CD4-positive, alpha-beta T cell treated with Interleukin-12 subunit alpha and Interleukin-12 subunit beta, for 1 hour (primary cell): ENCODE measurements at places on chromosomes 4 and X.

DNA sequence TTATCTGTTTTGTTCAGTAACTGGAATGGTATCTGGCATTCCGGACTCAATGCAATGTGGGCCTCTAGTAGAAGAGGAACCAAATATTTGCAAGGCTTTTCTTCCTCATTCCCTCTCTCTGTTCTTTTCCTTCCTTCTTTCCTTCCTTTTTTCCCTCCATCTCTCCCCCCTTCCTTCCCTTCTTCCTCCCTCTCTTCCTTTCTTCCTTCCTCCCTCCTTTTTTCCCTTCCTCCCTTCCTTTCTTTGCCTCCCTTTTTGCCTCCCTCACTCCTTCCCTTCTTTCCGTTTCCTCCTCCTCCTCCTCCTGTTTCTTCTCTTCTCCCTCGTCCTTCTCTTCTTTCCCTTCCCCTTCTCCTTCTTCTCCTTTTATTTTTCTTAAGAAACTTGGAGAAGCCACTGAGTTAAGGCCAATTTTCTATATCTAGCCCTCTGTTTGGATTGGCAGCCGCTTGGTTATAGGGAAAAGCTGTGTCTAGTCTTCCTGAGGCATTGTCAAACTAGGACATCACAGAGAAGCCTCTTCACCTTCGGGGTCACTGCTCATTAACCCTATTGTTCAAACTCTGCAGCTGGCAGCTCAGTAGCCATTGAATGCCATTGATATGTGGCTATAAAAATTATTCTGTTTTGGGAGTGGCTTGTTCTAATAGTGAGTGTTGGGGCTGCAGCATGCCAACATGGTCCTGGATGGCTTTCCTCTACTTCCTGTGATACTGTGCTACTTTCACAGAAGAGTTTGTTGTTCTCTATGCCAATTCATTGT, 95.9 kb downstream of the CFAP299 start:
- DNase-seq: no peak

GRCh38 chr4:8383451-8384160, 56.9 kb downstream of the ACOX3 start:
- no peak for DNase-seq

DNA sequence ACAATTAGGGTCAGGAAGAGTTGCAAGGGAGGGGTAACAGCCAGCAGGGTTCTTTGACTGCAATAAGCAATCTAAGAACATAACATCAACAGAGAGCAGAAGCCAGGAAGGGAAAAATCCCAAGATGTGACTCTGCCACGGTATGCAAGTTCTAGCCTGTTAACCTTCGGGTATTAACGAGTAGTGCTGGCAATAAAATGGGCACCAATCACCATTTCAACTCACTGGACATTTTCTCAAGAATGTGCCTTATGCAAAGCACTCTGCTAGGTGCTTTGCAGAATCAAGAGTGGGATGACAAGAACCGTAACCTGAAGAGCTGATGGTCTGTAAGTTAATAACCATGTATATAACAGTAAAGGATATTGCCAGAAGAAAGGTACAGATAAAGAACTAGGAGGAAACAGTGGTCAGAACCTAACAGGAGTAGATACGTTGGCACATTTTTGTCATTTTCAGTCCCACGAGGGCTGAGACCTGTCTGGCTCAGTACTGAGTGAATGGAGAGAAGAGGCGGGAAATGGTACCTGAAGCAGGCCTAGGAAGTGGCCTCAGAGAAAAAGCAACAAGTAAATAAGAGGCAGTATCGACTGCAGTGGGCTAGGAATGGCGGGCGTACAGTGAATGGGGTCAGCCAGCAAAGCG, 2.7 kb downstream of the ELOVL6 start:
- no peak for DNase-seq

GRCh38 chr4:145320294-145320693, 139.9 kb upstream of the OTUD4 start:
- no peak for DNase-seq

- peak; percentile 77 for DNase-seq
Measured at GRCh38 chr4:10115797-10116568, 616 bp downstream of the WDR1 start.

- DNase-seq: no peak
Measured at GRCh38 chr4:147717878-147718277, 14.0 kb upstream of the ARHGAP10 start.

DNA sequence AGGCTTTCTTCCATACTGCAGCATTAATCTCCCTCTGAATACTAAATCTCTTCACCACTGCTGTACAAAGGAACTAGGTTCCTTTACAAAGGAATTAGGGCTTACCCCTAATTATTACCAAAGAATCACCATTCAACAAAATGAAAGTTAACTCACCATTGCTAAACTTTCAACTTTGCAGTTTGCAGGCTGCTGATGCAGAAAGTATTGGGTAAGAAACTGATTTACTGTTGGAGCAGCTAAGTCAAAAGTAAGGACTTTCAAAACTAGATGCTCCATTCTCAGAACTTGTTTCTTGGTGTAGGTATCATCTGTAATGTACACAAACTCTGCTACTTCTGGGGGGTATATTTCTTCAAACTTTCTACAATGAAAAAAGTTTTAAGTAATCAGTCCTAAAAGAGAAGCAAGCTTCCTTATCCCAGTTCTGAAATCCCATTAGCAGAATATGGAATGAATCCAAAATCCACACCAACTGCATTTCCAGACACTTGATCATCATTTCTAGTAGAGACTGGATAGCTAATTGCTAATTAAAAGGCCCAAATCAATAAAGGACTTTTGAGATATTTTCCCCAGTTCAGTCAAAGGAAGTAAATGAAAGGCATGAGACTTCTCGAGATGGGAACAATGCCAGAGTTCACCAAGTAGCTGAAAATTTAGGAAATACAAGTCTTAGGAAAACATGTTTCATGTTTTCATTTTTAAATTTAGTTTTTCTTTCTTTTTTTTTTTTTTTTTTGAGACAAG, 4.3 kb downstream of the CCNA2 start:
- no peak for DNase-seq

DNA sequence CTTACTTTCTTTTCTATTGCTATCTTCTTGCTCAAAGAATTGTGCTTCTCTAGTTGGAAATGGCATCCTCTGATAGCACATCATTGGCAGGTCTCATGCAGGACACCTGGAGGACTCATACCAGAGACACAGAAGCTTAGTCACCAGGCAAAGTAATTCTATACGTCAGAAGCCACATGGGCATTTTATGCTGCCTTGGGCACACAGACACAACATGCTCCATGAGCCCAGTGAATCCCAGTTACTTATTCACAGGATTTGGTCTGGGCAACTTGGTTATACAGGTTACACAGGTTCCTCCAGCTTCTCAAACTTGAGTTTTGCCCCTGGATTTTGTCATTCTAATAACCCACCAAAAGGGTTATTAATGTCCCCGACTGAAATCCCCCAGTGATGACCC, 7.1 kb downstream of the RASSF6 start:
- no peak for DNase-seq

DNA sequence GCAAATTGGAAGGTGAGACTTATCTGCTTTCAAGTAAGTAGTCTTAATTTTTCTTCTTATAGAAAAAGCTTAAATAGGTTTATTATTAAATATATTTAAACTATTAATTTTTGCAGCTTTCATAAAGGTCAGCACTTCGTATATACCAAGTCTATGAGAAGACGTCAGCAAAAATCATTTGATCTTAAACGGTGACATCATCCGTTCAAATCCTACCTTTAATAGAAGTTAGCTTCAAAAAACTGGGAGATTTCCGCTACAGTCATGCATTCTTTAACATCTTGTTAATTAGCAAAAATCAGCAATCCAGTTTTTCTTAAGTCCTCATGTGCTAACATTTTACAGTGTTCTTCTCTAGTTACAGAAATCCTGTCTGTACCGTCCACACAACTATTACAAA, 49.9 kb upstream of the PGRMC1 start:
- DNase-seq: no peak

- no peak for DNase-seq
Measured at GRCh38 chr4:36930562-36931111, 313.9 kb upstream of the NWD2 start.

DNA sequence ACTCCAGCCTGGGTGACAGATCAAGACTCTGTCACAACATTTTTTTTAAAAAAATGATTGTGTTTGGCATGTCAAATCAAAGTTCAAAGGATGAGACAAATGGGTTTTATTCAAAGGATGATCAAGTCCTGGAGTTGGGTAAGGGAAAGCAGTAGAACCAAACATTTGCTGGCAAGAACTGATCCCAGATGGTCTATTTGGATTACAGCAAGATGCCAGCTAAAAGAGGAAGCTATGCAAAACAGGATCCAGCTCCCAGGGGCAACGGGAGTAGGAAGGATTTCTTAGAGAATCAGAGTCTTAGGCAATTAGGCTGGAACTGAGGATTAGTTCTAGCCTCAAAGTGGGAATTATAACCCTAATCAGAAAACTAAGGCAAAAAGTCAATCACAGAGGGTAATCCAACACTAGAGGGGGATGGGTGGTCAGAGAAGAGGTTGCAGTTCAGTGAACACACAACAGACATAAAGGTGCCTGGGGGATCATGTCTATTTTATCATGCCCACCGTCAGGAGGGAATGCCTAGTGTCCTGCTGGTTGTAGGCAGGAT, 133.0 kb upstream of the PLS3 start:
- no peak for DNase-seq

DNA sequence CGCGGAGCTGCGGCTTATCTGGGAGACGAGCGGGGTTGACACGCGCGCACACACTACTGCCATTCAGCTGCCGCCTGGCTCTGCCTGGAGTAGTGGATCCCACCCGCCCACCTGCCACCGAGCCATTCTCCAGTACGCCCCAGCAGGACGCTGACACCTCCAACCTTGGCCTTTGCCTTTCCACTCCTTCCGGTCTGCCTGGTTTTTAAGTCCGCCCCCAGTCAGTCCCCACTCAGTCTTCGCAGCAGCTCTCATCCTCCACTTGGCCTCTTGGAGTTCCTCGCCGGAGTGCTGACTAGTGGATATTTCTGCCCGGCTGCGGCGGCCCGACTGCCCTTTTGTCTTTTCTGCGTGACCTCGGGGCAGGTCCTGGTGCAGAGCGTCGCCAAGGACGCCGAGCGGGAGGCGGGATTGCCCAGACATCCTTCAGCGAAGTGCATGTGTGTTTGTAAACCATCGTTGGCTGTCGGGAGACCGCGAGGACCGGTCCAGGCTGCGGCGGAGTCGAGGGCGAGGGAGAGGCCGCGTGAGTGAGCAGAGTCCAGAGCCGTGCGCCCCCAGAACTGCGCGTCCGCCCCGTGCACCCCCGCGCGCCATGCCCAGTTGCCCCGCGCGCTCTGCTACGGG, 1.1 kb downstream of the SLIT2 start:
- DNase-seq: no peak

DNA sequence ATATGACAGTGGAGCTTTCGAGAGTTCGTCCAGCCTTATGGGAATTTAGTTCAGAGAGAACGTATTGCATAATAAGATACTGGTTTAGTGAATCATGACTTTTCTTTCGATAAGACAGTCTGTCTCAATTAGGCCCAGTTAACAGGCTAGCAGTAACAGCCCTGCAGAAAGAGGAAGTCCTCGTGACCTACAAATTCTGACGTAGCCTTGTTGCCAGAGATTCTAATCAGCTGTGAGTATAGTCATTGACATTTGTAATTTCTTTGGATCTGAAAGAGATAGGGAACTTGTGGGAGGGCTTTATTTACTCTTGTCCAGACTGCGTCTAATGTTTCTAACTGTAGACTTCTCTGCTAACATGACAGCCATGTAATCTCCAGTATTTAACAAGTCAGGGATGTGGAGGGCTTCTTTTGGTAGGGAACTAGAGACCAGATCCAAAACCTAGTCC, 15.8 kb downstream of the ART3 start:
- peak; percentile 27 for DNase-seq

- no peak for DNase-seq
Measured at GRCh38 chrX:114599305-114599704, 15.4 kb downstream of the HTR2C start.

GRCh38 chr4:139795527-139796314, 130.1 kb downstream of the MGST2 start:
- no peak for DNase-seq

GRCh38 chrX:153953342-153953830, 8.9 kb upstream of the RENBP start:
- DNase-seq: peak; percentile 78

GRCh38 chrX:136659174-136659573, 11.2 kb downstream of the CD40LG start:
- DNase-seq: no peak

GRCh38 chr4:73661646-73662119, 41.4 kb upstream of the RASSF6 start:
- DNase-seq: no peak

- DNase-seq: peak; percentile 48
Measured at GRCh38 chr4:26074712-26075430, 160.9 kb downstream of the SMIM20 start.

DNA sequence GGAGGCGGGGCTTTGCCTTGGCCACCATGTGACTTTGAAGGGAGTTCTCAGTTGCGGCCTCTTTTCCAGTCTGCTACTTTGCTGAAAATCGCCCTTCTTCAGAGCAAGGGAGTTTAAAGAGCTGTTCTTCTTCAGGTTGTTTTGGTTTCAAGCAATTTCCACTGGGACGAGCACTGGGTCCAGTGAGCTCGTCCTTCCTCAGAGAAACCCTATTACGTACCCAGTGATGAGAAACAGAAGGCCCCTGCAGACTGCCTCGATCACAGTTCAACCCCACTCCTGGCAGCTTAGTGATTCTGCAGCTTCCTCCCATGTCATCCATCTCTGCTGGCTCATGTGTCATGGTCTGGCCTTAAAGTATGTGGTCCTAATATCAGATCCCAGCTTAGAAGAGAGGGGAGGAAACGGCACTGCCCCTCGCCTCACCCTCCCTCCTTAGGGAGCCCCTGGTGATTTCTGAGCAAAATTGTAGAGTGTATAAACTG, 7.8 kb upstream of the FAM149A start:
- DNase-seq: no peak

GRCh38 chrX:43564953-43565352, 91.1 kb upstream of the MAOA start:
- no peak for DNase-seq

DNA sequence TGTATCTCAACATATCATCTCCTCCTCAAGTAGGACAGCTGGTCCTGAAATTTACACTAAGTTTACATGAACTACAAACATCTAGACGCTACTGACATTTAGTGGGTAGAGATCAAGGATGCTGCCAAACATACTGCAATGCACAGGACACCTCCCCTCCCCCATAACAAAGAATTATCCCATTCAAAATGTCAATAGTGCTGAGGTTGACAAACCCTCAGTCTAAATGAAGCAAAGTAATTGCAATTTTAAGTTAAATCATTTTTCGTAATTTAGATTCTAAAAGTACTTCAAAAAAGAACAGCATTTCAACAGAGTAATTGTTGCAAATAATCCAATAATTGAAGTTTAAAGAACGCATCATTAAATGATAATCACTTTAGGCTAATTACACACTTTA, 1.2 kb downstream of the PRMT9 start:
- DNase-seq: no peak

DNA sequence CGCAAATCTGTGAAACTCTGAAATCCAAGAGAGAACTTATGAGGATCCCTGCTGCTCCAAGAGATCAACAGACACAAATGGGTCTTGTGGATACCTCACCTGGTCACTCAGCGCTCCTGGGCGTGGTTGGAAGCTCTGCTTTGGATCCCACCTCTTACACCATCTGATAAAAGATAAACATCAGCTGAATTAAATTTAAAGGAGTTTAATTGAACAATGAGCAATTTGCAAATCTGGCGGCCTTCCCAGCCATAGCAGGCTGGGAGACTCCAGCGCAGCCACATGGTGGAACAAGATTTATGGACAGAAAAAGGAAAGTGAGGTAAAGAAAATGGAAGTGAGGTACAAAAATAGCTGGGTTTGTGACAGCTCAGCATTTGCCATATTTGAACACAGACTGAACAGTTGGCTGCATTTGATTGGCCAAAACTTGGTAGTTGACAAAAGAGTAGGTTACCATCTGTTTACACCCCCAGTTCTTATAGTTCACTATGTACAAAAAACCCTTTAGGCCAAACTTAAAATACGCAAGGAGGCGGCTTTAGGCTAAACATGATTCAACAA, 437.3 kb upstream of the NDST3 start:
- DNase-seq: no peak
